Stimulated activated CD8-positive, alpha-beta memory T cell treated with anti-CD3 and anti-CD28 coated beads, Interleukin-12 subunit alpha, Interleukin-12 subunit beta, amount 100 ng/mL, for 1 hour (primary cell): ENCODE measurements at places on chromosomes 11 and 22.

- DNase-seq, result peak; percentile 10
These were observed 14.6 kb downstream of the MMP13 start for GRCh38 chr11:102940714-102941588.

GRCh38 chr11:111624608-111625007, 22.4 kb downstream of the SIK2 start:
- no peak for DNase-seq

GRCh38 chr11:69694781-69695180, 9.0 kb downstream of the FGF19 start:
- DNase-seq, result no peak

DNA sequence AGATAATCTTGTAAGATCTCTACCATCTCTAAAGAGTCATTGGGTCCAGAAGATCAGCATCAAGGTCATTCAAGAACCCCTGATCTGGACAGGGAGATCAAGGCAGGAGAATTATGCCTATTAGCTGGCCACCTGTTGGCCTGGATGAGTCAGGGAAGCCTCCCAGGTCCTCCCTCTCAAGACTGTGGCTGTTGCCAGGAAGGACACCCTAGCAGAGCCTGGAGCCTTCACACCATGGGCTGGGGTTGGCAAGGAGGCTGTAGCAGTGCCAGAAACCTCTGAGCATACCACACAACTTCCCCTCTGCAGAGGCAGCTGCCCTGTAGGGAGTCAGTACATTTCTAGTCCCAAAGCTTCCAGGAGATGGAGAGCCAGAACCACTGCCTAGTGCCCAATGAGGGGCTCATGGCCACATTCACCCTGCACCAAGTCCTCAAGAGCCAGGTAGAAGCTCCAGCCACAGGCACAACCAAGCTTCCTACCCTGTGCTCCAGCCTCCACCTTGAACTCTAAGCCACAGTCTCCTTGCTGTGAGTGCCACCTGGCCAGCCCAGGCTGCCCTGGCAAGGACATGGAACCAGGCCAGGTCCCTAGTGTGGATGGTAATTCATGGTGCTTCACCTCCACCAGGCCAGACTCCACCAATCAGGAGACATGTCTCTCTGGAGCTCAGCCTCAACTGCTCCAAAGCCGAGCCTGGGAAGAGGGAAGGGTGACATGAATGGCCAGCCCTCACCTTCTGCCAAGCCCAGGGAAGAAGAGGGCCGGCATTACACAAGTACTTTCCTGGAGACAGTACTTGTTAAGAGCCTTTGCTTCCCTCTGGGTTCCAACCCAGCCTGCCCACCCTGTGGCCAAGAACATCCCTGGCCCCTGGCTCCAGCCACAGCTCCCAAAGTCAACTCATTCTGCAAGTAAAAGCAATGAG, 124.3 kb downstream of the BUD13 start:
- no peak for DNase-seq

DNA sequence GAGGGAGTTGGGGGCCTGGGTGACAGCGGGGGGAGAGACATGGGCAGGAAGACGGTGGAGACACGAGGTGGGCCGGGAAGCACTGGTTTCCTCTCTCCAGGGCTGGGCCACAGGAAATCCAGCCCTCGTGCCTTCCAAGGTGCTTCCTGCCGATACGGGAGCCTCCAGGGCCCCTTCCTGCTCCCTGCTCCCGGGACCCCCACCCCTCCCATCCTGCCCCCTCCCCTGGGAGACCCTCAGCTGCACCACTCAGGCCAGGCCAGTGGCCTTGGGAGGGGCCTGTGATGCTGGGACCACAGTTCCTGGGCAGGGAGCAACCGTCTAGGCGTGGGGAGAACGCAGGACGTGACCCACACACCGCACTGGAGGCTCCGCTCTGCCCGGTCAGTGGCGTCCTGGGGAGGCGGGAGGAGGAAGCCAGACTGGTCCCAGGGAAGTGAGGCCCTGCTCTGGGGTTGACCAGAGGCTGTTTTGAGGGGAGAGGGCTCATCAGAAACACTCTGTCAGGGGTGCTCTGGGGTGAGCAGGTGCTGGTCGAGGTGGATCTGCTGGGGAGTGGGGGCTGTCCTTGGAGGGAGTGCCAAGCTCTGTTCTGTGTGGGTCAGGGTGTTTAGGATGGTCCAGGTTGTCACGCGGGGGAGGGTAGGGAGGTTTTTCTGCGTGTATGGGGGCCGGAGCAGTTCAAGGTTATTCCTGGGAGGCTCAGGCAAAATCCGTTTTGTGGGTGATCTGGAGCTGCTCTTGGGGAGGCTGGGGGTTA, at the start of gene SHANK3:
SHANK3 (plus strand) TSS at position 353 of the 760 bp plus-strand sequence.
- DNase-seq, result no peak

DNA sequence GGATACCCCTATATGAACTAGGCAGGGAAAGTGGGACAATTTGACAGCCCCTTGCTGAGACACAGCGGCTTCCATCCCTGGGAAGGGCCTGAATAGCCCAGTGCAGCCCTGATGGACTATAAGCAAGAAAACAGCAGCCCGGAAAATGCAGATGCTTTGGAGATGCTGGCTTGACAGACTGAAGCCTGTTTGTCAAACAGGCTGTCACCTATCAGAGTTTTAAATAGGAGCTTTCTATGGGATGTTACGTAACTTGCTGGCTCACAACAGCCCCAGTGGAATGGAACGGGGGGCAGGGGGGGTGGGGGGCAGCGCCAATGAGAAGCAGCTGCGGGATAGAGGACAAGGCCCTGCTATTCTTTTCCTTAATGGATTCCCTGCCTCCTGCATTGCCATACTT, 91.9 kb upstream of the NTM start:
- no peak for DNase-seq

GRCh38 chr11:38814670-38815069, 2216.6 kb upstream of the RAG2 start:
- no peak for DNase-seq

GRCh38 chr22:46578251-46578823, 40.9 kb upstream of the CELSR1 start:
- DNase-seq, result no peak

DNA sequence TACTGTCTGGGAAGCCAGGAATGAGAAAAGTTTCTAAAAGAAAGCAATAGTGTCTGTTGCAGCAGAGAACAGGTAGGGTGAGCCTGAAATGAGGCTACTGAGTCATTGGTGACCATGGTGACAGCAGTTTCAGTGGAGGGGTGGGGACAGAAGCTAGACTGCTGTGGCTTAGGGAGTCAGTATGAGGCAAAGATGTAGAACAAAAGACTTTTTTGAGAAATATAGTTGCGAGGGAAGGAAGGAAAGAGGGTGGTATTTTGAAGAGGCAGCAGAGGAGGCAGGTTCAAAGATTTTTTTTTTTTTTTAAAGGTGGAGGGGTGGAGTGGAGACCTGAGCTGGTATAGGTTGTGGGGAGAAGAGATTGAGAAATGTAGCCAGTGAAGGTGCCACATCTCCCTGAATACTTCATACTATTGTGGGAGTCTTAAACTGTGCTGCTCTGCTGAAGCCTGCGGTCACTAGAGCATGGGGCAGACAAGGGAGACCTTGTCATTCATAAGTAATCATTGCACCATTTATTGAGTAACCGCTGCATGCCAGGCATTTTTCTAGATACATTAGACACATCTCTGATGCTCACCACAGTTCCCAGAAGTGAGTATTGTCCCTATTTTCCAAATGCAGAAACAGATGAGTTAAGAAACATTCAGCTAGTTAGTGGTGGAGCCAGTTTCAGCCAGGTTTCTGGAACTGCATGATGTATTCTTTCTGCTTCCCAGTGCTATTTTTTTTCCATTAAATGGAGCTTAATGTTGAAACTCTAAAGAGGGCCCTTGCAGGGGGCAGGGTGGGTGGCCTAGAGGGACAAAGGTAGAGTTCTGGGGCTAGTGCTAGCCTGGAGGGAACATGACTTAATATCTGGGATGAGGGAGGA, 49.9 kb downstream of the STIM1 start:
- DNase-seq, result peak; percentile 40

GRCh38 chr11:111729831-111730311, 36.3 kb downstream of the PPP2R1B start:
- DNase-seq, result no peak

GRCh38 chr11:133339495-133340140, 192.7 kb downstream of the OPCML start:
- DNase-seq, result no peak

GRCh38 chr11:70079691-70080090, 1.6 kb downstream of the ANO1 start:
- DNase-seq, result no peak

- DNase-seq, result peak; percentile 59
These were observed 46.0 kb upstream of the PARVA start for GRCh38 chr11:12331239-12331874.

- no peak for DNase-seq
These were observed 18.1 kb upstream of the SC5D start for GRCh38 chr11:121274332-121274991.

DNA sequence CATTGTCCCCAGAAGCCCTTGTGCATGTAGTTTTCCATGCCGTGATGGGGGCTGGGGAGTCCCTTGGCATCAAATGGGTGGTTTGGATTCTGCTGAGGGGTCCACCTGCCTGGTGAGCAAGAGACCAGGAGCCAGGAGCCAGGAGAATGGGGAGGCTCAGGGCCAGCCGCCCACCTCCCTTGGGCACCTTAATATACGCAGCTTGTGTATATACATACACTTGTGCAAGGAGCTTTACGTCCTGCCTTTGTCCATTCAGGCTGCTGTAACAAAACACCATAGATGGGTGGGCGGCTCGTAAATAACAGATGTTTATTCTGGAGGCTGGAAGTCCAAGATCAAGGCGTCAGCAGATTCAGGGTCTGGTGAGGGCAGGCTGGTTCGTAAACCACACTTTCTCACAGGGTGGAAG, 62.5 kb downstream of the SMIM38 start:
- no peak for DNase-seq
